SK-N-SH treated with all-trans-retinoic acid at 6 μM for 48 hours (cell line): ENCODE measurements at places on chromosomes 12 and 14.

DNA sequence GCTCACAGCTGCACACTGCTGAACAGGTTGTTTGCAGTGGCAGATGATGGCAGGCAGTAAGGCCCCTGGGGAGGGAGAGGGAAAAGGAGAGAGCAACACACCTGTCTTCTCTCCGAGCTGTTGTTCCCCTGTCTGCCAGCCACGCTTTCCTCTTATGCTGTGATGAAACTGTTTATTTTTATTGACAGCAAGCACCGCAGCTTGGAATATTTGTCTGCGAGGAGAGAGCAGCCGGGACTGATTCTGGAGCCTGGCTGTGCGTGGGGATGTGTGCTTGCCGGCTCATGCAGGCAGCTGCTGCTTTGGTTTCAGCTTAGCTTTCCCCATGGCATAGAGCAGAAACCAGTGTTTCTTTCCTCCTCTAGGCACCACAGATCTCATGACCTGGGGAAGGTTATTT lies 58.7 kb upstream of the KCNA5 start:
- ATAC-seq = no peak

- no peak for ATAC-seq
These were observed 21.9 kb upstream of the MAP1LC3B2 start for GRCh38 chr12:116537101-116537904.

GRCh38 chr14:98325761-98326160 lies 946.2 kb downstream of the BCL11B start:
- no peak for ATAC-seq

- no peak for ATAC-seq
These were observed 17.6 kb upstream of the TBC1D30 start for GRCh38 chr12:64806593-64807460.

DNA sequence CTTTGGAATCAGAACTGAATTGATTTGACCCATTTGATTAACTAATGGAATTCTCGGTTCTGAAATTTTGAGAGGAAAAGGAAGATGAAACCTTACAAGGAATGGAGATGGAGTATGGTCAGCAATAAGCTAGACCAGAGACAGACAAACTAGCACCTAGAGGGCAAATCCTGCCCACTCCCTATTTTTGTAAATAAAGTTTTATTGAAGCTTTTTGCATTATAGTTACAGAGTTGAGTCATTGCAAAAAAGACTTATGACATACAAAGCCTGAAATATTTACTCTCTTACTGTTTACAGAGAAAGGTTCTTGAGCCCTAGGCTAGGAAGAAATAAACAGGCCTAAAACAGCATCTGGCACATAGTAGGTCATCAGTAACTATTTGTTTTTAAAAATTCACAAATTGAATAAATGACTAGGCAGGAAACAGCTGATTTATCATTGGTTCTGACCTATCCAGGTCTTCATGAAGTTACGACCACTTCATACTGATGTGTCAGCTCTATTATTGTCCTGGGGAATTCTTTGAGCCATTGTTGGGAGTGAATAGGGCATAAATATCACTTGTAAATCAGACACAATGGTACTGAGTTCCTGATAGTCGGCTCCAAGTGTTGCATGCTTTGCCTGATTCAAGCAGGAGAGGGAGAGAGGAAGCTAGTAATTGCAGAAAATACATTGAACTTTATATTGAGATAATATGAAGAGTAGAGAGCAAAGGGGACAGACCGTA lies 14.6 kb upstream of the STAB2 start:
- no peak for ATAC-seq
